GM04504 (cell line): ENCODE measurements at places on chromosomes 16 and 17.

DNA sequence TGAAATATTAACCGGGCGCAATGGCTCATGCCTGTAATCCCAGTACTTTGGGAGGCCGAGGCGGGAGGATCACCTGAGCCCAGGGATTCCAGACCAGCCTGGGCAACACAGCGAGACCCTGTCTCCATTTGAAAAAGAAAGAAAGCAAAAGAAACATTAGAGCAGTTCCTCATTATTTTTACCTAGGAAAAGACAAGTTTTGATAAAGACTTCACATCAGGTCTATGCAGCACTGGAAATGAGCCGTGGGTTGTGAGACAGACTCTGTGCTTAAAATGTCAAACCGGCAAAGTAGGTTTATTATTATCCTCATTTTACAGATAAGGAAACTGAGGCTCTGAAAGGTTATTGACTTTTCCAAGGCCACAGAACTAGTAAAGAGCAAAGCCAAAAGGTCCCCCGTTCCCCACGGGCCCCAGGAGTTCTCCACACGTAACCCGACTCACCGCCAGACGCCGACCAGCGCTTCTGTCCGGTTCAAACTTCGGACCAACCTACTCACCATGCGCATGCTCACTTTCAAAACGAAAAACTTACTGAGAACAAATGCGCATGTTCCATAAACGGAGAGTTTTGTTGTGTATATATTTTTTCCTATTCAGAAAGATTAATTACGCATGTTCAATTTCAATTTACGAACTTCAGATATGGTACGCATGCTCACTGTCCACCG lies 356 bp downstream of the TUBD1 start:
- DNase-seq, result no peak

DNA sequence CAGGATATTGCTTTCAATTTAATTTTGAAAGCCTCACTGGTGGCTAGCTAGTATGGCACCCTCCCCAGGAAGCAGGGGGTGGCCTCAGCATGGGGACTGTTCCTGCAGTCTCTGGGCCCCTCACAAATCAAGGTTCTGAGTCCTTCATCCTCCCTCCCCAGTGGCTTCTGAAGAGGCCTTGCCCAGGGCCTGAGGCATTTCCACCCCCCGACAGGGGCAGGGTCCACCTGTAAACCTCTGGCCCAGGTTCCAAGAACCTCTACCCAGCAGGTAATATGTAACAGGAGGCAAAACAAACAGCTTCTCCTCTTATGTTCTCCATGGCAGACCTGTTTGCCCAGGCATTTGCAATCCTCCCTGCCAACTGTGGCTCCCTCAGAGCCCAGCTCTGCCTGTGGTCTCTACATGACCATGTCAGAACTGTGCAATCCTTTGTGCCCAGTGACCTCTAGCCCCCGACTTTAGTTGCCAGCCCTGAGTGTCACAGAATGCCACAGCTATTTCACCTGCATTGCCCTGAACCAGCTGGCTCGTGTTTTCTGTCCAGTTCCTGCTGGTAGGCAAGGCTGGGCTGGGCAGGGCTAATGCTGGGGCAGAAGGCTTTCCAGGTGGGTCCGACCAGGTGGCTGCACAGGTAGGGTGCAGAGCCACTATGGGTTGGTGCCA lies 14.3 kb downstream of the ACSF2 start:
- DNase-seq, result no peak

DNA sequence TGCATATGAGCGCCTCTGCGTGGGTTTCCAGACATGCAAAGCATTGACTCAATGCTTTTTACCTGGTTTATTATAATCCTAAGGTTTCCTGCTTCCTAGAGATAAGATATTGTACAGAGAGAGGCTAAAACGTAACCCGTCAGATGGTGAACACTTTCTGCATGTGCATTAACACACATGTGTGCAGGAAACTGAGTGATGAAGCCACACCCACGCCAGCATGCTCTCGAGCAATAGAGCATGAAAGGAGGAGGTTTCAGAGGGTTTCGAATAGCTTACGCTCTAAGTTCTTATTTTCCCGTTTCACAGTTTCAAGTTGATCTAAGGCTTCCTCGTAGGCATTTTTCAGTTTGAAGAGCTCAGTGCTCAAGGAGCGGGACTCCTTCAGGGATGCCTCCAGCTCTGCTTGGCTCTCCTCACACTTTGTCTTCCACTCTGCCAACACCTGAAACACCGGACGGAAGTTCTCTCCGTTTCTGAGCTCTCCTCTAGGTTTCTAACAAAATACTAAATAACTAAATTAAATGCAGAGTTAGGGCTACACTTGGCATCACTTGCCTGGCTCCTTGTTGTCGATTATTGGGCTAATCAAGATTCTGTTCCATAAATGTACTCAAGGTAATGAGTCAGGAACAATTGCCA lies 23.2 kb downstream of the MYH3 start:
- no peak for DNase-seq

GRCh38 chr17:38851434-38851833 lies 2.1 kb downstream of the RPL23 start:
- DNase-seq, result no peak

GRCh38 chr17:9984768-9985167 lies 79.7 kb upstream of the RCVRN start:
- DNase-seq, result no peak

GRCh38 chr16:1397779-1398178 lies 16.7 kb downstream of the UNKL start:
- DNase-seq, result no peak

DNA sequence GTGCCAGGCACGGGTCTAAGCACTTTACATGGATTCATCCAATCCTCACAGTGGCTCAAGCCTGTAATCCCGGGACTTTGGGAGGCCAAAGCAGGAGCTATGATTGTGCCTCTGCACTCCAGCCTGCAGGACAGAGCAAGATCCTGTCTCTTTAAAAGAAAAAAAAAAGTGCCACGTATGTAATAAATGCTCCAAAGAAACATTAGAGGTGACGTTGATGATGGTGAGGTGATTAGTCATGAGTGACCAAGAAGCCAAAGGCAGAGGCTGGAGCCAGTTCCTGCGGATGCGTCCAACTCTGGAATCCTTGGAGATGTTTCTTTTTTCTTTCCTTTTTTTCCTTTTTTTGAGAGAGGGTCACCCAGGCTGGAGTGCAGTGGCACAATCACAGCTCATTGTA lies 59.4 kb upstream of the SIAH1 start:
- DNase-seq, result peak; percentile 68

DNA sequence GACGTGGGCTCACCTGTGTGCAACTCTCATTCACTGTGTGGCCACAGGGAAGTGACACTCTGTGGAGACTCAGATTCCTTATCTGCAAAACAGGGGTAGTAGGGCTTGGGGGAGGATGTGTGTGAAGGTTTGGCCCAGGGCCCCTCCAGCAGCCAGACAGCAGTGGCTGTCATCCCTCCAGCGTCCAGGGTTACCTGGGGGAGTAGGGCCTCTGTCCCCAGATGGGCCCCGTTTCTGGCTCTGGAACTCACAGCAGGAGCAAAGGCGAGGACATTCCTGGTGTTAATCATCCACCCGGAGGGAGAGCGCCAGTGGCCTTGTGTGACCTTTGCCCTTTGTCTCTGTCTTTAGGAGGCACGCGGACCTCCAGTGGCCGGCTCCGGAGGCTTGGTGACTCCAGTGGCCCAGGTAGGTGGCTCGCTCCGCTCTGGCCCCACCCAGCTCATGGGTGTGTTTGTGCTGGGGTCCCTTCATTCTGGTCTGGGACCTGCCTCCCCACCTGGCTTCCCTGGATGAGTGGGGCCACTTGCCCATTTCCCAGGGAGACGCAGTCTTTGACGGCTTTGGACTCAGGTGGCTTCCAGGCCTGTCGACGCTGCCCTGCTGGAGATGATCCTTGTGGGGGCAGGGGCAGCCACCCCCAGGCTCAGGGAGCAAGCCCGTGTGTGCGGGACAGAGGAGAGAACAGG lies 166.2 kb downstream of the SEC14L1 start:
- DNase-seq, result no peak

DNA sequence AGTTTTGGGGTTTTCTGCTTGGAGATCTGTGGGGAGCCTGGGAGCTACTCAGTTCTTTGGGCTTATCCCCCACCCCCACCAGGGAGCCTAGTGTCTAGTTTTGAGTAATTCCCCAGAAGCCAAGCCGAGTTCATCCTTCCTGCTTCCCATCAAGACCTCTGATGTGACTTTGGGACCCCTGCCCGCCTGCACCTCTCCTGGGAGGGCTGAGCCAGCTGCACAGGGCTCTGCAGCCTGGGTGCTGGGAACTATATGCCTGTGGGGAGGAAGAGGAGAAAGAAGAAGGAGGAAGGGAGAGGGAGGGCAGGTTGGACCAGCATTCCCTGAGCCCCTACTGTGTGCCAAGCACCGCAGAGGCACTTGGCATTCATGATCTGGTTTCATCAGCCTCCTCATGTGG lies 178.9 kb downstream of the TMEM132E start:
- DNase-seq, result no peak

- no peak for DNase-seq
Measured at GRCh38 chr17:16920628-16921020, 51.3 kb downstream of the TNFRSF13B start.

DNA sequence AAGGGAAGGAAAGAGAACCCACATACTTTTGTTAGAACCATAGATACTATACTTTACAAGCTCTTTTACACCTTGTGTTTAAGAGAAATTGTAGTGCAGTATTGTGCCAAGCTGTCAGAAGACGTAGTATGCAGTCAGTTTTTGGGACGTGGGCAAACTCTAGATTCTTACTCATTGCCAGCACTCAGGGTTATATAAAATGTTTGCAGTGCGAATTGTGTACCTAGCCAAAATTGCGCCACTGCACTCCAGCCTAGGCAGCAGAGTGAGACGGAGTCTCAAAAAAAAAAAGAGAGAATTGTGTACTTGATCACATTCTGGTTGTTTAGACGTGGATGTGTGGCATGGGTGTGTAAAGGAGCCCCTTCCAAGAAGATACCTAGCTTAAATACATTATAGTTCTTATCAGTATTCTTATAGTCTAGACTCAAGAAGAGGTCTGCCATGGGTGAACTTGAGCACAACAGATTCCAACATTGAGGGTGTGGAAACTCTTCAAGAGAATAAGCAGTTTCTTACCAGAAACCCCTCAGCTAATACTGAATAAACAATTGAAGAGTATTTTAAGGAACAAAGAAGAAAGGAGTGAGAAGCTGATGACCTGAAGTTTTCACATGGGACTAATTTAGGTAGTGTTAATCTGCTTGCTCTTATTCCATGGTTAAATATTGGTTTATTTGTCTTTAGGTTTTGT lies 27.4 kb upstream of the MRC2 start:
- no peak for DNase-seq

DNA sequence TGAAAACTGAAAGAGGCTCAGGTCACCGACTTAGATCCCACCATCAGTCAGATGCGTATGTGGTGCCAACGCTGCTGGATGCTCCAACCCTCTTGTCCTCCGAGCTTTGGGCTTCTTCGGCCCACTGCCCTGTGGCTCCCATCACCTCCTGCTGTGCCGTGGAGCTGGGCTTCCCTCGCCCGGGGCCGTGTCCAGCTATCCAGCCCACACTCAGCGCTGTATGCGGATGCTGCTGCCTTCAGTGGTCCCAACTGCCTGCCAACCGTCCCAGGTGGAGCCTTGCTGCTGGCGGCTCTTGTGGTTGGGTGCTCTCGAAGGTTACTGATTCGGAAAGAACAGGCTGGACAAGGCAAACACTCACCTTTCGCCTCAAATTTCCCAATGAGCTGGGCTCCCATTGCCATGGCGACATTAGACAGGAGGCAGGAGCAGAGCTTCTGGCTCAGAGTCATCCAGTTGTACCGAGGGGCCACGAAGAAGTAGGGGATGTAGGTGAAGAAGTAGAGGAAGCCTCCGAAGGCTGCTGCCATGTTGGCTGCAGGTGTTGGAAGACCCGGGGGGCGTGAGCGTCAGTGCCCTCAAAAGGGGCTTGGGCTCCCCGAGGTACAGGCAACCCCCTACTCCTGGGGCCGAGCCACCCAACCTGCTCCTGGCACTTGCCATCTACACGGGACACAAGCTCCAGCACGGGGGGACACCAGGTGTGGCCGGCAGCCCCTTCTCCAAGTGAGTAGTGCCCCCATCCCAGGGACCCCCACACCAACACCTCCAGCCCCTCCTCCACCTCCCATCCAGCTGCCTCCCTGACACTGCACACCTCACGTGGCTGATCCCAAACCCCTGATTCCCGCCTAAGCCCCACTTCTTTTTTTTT lies 32.2 kb downstream of the ABCA3 start:
- DNase-seq, result no peak

DNA sequence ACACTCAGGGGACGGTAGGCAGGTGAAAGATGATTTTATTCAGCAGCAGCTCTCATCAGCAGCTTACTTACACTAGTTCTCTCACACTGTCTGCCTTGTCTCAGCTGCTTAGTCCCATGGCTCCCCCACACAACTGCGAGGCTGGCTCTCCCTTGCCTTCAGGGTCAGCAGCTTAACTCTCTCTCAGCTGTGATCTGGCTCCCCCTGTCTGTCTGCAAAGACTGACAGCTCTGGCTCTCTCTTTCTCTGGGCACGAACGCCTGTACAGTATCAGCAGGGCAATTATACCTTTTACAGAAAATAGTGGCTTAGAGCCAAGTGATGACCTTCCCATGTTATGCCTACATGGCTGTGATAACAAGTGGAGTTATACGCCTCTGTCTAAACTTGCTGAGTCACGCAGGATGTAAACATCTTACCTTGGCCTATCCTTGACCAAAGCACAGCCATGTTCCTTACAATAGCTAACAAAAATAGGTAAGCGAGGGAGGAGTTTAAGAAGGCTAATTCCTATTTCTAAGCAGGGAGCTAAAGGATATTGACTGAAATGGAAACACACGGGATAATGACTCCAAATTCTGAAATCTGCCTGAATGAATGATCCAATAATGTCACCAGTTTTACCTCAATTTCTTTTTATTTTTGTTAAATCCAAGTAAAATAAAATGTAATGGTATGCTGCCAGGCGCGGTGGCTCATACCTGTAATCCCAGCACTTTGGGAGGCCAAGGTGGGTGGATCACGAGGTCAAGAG lies 1.1 kb upstream of the NDUFAB1 start:
- DNase-seq, result no peak
